ENCODE measurements at places on chromosomes 16 and 17.

GRCh38 chr17:76473541-76473985 lies 6.2 kb downstream of the AANAT start:
- DNase-seq, result no peak

DNA sequence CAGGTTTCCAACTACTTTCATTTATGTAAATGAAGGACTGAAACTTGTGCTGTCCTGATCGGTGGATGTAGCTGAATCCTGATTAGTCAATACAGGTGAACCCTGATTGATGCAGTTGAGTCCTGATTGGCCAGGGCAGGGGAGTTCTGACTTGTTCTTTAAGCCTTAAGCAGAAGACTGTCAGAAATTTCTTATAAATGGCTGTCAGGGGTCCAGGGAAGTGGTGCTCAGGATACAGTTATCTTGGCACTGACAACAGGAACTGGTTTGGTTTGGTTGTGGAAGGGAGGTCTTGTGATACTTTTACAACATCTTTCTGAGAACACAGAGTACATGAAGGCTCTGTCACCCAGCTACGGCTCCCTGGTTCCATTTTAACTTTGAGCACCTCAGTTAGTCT lies 132.1 kb downstream of the KCNJ12 start:
- no peak for DNase-seq

DNA sequence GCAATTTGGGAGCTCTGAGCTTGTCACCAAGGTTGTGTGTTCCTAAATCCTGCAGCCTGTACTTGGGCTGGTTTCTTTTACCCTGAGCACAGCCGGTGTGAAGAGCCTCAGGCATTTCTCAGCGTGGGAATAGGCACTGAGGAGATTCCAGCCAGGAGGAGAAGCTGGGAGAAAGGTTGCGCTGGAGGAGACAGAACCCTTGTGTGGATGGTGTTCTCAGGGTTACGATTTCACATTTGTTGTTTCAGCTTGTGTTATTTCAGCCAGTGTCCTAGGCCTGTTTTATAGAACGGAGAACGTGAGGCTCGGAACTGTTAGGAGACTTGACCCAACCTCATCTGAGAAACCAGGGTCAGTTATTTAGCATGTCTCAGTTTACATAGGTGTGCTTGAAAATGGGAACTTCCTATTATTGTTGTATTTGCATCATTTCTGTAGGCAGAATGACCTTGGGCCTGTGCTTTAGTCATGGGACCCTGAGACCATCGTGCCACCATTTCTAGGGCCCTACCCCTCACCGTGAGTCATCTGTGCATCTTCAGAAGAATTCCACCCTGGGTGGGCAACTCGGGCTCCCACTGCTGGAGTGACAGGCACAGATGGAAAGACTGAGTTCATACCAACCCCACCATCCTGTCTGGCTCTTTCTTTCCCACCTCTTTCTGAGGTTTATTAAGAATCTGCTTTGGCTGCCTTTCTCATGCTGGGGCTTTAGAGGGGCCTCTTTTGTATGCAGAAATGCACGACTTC lies 134.9 kb downstream of the MSI2 start:
- no peak for DNase-seq

GRCh38 chr17:81644976-81645952 lies 8.3 kb downstream of the TSPAN10 start:
- DNase-seq, result no peak

- no peak for DNase-seq
Measured at GRCh38 chr17:48655913-48656312, 29.8 kb upstream of the HOXB9 start.

GRCh38 chr17:81483085-81483861 lies 29.3 kb downstream of the ACTG1 start:
- DNase-seq, result no peak

DNA sequence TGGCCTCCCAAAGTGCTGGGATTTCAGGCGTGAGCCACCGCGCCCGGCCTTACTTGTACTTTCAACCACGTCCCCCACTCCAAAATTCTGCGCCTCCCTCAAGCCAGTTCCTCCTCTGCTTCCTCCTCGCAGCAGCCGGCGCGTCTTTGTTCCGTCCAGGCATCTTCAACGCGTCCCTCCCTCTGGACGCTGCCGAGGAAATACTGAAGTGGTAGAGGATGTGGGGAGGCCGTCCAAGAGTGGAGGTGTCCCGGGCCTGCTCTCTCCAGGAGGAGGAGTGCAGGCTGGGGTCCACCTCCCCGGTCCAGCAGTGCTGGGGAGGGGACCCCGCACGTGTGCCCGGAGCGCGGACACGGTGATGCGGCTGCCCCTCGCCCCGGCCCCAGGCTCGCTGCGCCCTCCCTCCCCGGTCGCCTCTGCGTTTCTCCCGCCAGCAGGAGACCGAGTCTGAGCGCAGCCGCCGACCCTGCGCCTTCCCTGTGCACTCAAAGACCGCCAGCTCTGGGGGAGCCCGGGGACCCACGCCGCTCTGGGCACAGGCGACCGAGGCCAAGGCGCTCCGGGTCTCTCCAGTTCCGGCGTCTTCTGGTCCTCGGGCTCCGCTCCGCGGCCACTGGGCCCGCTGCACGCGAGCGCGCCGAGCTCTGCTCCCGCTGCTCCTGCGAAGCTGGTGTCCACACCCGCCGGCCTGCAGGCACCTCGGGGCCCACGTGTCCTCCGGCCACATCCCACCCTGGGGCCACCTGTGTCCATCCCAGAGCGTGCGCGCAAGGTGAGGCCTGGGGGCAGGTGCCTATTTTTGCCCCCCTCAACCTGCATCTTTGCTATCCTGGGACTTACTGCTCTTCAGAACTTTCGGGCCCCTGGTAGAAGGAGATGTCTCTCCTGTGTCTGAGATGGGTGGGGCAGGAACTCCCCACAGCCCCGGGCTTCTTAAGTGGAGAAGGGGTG lies 31.7 kb downstream of the OSBPL7 start:
- no peak for DNase-seq

- peak; percentile 66 for DNase-seq
Measured at GRCh38 chr17:57130708-57131461, 45.8 kb downstream of the AKAP1 start.

DNA sequence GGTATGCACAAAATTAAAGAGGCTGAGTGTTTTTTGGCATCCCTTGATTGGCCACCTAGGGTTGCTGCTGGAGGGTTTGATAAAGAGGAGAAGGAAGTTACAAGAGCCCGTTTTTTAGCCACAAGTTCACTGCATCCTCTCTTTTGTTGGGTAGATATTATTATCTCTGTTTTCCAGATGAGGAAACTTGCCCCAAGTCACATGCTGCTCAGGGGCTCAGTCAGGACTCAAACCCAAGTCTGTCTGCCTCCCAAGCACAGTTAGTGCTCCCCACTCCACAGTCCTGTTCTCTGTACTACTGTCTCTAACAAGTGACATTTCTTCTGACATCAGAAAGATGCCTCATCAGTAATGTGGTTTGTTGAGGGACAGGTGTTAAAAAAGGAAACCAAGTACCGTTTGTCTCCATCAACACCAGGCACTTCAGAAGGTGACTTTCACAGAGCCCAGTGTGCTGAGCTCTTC lies 1.4 kb downstream of the NT5M start:
- DNase-seq, result no peak

GRCh38 chr17:8822401-8823035 lies 23.4 kb upstream of the MFSD6L start:
- no peak for DNase-seq

DNA sequence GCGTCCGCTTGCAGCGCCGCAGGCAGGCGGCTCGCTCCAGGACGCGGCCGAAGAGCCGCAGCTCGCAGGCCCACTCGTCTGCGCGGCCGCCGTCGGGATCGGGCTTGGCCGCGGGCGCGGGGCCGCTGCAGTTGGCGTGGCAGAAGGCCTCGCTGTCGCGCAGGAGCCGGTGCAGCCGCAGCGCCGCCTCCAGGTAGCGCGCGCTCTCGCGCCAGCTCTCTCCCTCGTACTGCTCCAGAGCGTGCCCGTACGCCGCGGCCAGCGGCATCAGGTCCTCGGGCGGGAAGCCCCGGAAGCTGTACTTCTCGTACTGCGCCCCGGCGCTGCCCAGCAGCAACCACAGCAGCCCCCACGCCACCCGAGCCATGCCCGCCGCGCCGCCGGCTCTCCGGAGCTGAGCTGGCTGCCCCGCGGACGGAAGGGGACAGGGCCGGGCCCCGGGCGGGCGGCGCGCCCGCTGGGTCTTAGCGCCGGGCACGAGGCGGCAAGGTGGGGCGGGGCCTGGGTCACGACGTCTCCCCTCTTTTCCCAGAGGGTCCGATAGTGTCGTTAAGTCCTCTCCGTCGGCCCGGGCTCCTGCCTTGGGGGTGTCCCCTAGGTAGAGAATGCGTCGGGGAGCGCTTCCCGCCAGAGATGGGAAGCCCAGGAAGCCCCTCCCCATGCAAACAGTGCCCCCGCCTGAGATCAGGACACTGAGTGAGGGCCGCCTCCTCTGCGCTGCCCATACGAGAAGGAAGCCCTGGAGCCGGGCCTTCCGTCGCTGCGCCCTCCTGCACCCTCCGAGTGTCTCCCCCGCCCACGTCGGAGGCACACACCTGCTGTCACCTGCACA lies at the start of gene P3H4:
Gene P3H4 (minus strand): TSS at position 401 of the 832 bp plus-strand sequence. CDS start 34 bp downstream, at position 367.
- no peak for DNase-seq

- no peak for DNase-seq
Measured at GRCh38 chr16:31461921-31462804, 2.9 kb downstream of the ARMC5 start.

DNA sequence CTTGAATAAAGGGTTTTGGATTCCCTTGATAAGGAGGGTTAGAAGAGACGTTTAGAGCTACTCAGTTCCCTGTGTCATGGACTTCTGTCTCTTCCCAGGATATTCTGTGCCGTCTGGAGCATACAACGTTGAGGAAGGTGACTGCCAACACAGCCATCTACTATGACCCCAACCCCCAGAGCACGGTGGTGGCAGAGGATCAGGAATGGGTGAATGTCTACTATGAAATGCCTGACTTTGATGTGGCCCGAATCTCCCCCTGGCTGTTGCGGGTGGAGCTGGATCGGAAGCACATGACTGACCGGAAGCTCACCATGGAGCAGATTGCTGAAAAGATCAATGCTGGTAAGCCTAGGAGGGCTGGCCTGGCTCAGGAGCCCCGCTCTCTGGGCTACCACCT lies 24.7 kb downstream of the POLR2A start:
- no peak for DNase-seq

DNA sequence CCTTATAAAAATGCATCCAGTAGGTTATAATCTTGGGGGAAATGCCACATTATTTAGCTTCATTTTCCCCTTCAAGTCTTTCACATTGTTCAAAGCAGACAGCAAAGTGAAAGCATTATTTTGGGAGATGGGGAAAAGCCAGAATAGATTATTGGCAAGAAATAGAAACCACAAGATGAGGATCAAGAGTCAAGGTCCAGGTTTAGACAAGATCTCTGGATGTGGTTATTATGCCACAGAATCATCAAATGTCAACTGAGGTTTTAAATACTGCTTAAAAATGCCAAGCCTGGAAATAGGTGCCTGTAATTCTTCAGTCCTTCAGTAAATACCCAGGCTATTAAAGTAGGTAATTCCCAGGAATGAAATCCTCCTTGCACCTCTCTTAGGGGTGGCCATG lies 65.1 kb upstream of the ALOX12 start:
- DNase-seq, result no peak

DNA sequence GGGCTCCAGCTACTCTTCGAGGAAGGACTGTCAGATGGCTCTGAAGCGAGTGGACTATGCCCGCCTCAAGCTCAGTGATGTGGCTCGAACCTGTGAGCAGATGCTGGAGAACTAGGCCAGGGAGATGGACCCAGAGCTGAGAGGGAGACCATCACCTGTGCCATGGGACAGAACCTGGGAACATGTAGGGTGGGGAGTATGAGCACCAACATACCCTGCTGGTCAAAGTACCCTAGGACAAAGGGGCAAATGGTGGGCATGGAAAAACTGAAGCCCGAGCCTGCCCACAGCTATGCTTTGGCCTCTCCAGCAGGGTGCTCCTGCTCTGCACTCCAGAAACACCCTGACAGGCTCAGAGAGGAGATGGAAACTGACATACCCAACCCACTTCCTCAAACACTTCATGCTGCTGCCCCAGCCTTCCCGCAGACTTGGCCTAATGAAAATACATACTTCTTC lies 1.9 kb downstream of the MED11 start:
- no peak for DNase-seq

DNA sequence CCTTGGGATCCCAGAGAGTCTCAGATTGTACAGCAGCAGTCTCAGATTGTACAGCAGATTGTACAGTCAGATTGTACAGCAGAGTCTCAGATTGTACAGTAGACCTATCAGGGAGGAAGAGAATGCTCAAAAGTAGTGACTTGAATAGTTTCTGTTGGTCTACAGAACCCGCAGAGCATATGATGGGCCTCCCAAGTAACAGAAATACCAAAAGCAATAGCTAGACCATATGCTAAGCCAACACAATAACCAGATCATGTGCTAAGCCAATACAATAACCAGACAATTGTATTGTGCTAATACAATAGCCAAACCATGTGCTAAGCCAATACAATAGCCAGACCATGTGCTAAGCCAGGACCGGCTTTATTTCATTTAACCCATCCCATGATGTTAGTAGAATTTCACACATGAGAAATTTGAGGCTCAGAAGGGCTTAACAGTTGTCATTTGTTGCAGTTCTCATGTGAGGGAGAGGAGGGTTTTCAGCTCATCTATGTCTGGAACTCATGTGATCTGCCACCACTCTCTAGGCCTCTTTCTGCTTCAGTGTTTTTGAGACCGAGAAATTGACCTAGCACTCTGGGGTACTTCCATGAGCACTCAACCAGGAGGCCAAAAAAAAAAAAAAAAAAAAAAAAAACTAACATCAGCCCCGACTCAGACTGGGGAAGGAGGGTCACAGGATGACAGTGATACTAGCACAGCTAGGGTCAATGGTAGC lies 144.0 kb downstream of the SOX9 start:
- DNase-seq, result no peak

All from thoracic aorta (tissue), 2 donors.